Activated T-helper 17 cell treated with anti-CD3 and anti-CD28 coated beads, Interleukin-2, amount 50 U/mL, for 72 hours (primary cell): ENCODE measurements at places on chromosomes 1 and 21.

GRCh38 chr1:64963466-64963865, 2.9 kb downstream of the JAK1 start:
- H3K27me3 ChIP-seq, result no peaks in the 10 kb centered on the region
- H3K4me3 ChIP-seq, result peak overlapping the region; percentile 94
- H3K27ac ChIP-seq, result peak overlapping the region; percentile 92

DNA sequence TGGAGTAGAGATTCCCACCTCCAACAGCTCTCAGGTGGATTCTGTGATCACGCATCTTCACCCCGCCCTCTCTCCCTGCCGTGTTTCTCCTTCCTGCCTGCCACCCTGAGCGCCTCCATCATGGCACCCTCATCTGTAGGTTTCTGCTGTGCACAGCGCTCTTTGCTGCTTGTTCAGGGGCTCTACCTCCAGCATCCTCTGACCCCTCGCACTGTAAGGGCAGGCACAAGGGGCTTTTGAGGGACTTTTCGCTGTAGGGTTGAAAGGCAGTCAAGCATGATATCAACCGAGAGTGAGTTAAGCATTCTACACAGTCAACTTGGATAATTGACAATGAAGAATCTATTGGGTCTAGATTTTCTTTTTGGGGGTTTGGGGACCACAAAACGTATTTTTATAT, 99.1 kb upstream of the GREM2 start:
- H3K36me3 ChIP-seq, result no peaks in the 10 kb centered on the region
- no peak overlapping the region for H3K27ac ChIP-seq
- H3K4me1 ChIP-seq, result no peaks in the 10 kb centered on the region
- no peak overlapping the region for H3K4me3 ChIP-seq

GRCh38 chr1:9143250-9143649, 14.3 kb upstream of the GPR157 start:
- no peak for ATAC-seq
- H3K27ac ChIP-seq, result no peak overlapping the region
- no peak overlapping the region for H3K4me3 ChIP-seq
- H3K4me1 ChIP-seq, result no peaks in the 10 kb centered on the region

DNA sequence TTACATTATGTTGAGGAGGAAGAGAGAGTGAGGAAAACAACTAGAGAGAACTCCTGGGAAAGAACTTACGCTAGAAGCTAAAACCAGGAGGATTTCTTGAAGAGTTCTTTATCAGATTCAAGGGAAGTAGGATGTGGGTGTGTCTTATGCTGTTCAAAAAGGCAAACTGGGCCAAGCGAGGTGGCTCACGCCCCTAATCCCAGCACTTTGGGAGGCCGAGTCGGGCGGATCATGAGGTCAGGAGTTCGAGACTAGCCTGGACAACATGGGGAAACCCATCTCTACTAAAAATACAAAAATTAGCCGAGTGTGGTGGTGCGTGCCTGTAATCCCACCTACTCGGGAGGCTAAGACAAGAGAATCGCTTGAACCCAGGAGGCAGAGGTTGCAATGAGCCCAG, 23.1 kb downstream of the SMG7 start:
- peaks cover 32% of the 10 kb centered on the region for H3K4me1 ChIP-seq
- H3K27me3 ChIP-seq, result no peaks in the 10 kb centered on the region
- no peak overlapping the region for H3K4me3 ChIP-seq
- ATAC-seq, result no peak
- no peak overlapping the region for H3K27ac ChIP-seq
- H3K36me3 ChIP-seq, result no peaks in the 10 kb centered on the region

- H3K4me1 ChIP-seq, result no peaks in the 10 kb centered on the region
- H3K27me3 ChIP-seq, result peaks cover 3% of the 10 kb centered on the region
- H3K36me3 ChIP-seq, result no peaks in the 10 kb centered on the region
Measured at GRCh38 chr1:116033322-116033721, 57.0 kb downstream of the SLC22A15 start.

DNA sequence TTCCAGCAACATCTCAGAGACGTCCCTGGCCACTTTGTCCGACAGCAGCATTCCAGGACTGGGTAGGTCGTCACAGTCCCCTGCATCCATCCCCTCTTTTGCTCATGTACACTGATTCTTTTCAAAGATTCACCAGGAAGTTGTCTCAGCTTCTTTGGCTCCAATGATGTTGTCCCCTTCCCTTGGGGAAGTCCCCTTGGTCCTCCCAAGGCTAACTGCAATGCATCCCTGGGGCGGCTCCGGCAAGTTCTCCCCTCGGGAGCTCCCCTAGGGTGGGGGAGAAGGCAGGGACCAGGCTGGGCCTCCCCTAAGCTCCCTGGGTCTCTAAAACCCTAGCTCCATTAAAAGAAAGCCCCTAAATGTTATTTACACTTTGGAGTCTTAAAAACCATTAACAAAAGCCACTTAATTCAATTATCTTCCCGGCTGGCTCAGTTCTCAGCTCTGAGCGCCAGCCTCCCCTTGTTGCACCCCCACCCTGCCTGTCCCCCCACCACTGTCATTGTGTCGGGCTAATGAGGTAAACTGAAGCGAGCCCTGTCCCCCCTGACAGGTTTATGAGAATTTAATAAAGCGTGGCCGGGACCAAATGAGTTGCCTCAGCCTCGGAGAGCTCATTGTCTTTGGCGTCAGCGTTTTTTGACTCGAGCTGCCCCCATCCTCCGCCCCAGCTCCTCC, 25.3 kb downstream of the KNCN start:
- H3K36me3 ChIP-seq, result no peaks in the 10 kb centered on the region
- H3K27me3 ChIP-seq, result peaks cover 27% of the 10 kb centered on the region
- no peak overlapping the region for H3K27ac ChIP-seq

DNA sequence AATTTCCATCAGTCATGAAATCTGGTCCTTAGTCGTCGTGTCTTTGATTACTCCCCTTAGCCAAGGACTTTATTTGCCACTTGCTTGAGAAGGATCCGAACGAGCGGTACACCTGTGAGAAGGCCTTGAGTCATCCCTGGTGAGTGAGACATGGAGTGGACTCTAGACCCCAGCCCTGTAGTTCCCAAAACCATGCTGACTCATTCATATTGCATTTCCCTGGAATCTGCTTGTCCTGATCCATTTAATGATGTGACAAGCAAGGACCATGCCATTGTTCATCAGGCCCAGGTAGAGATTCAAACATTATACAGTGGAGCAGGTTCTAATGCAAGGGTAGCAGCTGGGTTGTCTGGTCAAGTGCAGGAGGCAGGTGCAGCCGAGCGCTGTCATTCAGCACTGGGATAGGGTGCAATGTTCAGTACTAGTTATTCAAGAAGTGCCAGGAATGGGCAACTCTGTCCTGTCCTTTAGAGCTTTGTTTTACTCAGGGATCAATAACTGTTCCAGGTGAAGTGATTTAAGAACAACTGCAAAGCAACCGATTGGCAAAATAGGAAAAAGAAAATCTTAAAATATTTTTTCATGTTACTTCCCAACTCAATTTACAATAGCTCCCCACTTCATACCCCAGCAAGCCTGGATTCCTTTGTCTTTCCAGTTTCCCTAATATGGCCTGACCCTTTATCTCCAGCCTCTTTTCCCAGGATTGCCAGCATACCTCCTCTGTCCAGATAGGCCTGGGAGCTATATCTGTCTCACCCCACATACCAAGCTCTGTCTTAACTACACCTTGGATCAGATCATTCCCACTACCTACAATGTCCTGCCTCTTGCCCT, 26.5 kb downstream of the CAMK1G start:
- no peak overlapping the region for H3K4me3 ChIP-seq
- no peak overlapping the region for H3K27ac ChIP-seq
- ATAC-seq, result no peak
- H3K36me3 ChIP-seq, result no peaks in the 10 kb centered on the region
- no peaks in the 10 kb centered on the region for H3K4me1 ChIP-seq

DNA sequence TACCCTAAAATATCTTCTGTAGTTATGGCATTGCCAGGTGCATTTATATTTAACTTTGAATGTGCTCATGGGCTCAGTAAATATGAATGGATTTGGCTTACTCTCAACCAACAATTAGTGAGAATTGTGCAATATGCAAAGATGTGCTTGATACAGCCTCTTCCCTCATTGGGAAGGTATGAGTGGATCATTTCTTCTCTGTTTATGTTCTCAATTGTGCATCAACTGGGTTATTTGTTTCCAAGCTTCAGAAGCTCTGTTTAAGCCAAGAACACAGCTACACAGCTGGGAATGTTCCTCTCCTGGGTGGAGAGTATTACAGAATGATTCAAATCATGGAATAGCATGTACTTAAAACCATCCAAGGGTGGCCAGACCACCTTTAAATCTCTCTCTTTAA, 17.6 kb upstream of the MAP1LC3C start:
- H3K4me3 ChIP-seq, result no peak overlapping the region
- no peaks in the 10 kb centered on the region for H3K4me1 ChIP-seq
- no peak for ATAC-seq
- H3K27me3 ChIP-seq, result no peaks in the 10 kb centered on the region

GRCh38 chr1:173127369-173128307, 76.9 kb upstream of the TNFSF18 start:
- no peaks in the 10 kb centered on the region for H3K4me1 ChIP-seq
- H3K4me3 ChIP-seq, result no peak overlapping the region
- H3K27me3 ChIP-seq, result no peaks in the 10 kb centered on the region
- H3K36me3 ChIP-seq, result no peaks in the 10 kb centered on the region
- no peak for ATAC-seq

GRCh38 chr21:43571976-43572375, 87.3 kb downstream of the HSF2BP start:
- no peak overlapping the region for H3K4me3 ChIP-seq
- no peak overlapping the region for H3K27ac ChIP-seq
- no peaks in the 10 kb centered on the region for H3K4me1 ChIP-seq
- no peak for ATAC-seq
- H3K36me3 ChIP-seq, result no peaks in the 10 kb centered on the region

GRCh38 chr21:26964170-26964778, 2.6 kb downstream of the ADAMTS5 start:
- H3K27me3 ChIP-seq, result peaks cover 28% of the 10 kb centered on the region
